ENCODE measurements at places on chromosomes 12 and 14.

GRCh38 chr12:118912697-118913270 lies 68.6 kb upstream of the SRRM4 start:
- no peak for DNase-seq

DNA sequence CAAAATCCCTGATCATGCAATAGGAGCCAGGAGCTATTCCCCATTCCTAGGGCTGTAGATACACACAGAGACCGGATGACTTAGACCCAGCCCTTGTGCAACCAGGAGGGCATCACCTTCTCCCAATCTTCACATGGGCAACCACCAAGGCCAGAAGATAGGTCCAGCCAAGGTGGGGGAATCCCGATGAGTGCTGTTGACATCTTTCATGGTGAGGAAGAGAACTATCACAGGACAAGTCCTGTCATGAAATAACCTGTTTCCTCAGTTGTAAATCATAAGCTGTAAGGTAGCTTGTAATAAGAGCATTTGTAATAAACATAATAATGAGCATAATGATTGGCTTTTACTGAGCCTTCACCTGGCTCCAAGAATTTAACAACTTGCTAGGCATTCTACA lies 89.5 kb downstream of the GCH1 start:
- no peak for DNase-seq

- DNase-seq, result no peak
Measured at GRCh38 chr12:130116791-130117190, 45.5 kb upstream of the FZD10 start.

GRCh38 chr12:62767496-62767895 lies 167.5 kb downstream of the PPM1H start:
- DNase-seq, result peak; percentile 64

GRCh38 chr14:23922545-23922944 lies 31.0 kb upstream of the DHRS4 start:
- no peak for DNase-seq

DNA sequence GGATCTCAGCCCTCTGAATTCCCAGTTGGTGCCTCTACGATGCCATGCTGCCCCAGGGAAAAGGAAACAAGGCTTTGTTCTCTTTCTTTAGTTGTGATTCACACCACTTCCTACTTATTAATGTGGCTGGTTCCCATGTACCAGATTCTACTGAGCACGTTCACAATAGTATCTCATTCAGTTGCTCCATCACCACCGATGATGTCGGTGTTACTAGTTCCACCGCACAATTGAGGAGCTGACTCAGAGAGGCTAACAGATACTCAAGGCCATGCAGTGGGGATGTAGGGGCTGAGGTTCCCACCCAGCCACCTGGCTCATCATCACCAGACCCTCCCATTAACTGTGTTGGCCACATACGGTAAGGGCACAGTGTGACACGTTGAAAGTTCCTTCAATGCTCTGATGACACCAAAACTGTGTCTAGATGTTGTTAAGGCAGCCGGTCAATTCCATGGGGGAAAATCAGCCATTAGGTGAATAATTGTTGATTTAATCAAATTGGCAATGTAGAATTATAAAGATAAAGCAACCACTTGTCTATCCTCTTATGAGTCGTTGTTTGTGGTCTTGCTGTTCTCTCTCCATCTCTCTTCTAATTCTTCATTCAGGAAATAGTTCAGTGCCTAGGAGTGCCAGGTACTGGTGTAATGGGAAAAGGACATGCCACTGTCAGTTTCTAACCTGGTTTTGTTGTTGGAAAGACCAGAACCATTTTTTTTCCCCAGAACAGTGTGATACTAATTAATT lies 244.2 kb upstream of the CRY1 start:
- peak; percentile 97 for DNase-seq

Measured in kidney tubule cell (primary cell).